ENCODE measurements at places on chromosomes 7 and 10.

DNA sequence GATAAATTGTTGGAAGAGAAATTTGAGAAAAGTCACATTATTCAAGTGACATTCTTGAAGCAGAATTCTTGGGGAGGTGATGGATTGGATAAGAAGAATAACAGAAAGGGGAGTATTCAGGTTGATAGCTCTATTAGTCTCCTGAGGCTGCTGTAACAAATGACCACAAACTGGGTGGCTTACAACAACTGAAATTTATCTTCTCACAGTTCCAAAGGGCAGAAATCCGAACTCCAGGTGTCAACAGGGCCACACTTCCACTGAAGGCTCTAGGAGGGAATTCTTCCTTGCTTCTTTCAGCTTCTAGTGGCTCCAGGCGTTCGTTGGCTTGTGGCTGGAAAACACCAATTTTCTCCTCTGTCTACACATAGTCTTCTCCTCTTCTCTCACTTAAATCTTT, 99.8 kb downstream of the TES start:
- DNase-seq: no peak

- DNase-seq: no peak
Measured at GRCh38 chr10:20110125-20111100, 294.2 kb downstream of the PLXDC2 start.

DNA sequence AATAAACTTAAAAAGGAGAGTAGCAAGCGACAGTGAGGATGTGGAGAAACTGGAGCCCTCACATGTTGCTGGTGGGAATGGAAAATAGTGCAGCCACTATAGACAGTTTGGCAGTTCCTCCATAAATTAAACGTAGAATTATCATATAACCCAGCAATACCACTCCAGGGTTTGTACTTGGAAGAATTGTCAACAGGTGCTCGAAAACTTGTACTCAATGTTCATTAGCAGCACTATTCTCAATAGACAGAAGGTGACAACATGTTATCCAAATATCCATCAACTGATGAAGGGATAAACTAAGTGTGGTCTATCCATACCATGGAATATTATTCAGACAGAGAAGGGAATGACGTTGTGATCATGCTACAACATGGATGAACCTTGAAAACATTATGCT, 71.9 kb downstream of the GALNT11 start:
- DNase-seq: no peak

DNA sequence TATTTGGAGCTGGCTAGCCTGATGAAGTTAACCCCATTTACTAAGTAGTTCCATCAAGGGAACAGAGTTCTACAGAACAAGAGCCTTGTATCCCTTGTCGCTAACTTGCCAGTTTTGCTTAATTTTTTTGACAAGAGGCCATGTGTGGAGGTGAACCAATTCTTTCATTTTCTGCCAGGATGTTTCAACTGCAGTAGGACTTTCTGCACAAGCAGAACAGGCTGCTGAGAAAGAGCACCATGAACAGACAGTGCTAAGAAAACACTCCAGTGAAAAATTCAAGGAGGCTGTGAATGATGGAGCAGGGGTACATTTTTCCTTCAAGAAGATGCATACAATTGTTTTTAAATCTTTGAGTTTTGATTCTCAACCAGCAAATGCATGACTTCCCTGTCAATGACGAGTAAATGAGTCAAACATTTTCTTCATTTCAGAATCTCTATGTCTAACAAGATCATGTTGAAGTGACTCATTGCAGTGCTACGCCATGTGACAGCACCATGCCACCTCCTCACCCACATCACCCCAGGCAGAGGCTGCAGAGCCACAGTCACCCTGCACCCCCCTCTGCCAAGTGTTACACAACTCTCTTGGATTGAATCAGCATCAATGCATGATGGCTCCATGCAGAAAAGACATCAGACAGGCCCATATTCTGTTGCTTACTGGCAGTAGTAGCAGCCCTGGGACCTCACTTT, 193.1 kb downstream of the COBL start:
- peak; percentile 98 for DNase-seq

DNA sequence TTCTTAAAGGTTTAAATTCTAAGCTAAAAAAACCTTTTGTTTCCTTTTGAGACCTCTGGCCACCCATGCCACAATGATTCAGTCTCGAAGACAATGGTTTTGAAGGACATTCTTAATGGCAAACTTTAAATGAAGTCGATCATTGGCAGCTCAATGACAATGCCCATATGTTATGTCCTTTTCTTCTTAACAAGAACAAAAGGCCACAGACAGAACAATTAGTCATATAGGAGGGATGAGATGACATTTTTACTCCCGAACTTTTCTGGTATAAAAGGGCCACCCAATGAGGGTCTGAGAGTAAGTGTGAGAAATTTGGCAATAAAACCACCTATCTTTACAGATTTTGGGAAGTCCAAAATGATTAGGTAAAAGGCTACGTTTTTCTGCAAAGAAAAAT, at the start of gene NPS:
Gene NPS, plus strand, starts transcription at position 301 of the 400 bp plus-strand sequence. Its CDS starts 60 bp downstream, at position 361.
- no peak for DNase-seq

GRCh38 chr7:116265881-116266280, 55.5 kb downstream of the TES start:
- peak; percentile 47 for DNase-seq

GRCh38 chr7:32400676-32401075, 89.5 kb downstream of the LSM5 start:
- no peak for DNase-seq

- DNase-seq: no peak
Measured at GRCh38 chr7:76053461-76053860, 5.6 kb downstream of the MDH2 start.

- DNase-seq: peak; percentile 37
Measured at GRCh38 chr7:96327429-96327828, 5.5 kb upstream of the SLC25A13 start.

DNA sequence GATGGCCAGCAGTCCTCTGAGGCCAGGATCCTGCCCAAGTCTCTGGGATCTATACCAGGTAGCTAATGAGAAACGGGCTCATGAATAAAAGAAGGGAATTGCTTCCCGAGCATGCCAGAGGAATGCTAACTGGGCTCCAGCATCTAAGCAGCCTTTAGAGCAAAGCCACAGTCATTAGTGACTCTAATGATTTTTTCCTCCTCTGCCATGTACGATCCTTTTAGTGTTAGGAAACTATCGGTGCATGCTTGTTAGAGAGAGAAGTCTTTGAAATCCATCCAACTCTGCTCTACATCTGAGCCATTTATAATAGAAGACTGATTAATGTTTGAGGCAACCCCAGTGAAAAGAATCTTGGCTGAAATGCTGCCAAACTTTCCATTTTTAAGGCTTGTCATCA, 124.9 kb upstream of the TCERG1L start:
- no peak for DNase-seq

GRCh38 chr7:106110238-106110560, 1.9 kb downstream of the SYPL1 start:
- DNase-seq: peak; percentile 36

DNA sequence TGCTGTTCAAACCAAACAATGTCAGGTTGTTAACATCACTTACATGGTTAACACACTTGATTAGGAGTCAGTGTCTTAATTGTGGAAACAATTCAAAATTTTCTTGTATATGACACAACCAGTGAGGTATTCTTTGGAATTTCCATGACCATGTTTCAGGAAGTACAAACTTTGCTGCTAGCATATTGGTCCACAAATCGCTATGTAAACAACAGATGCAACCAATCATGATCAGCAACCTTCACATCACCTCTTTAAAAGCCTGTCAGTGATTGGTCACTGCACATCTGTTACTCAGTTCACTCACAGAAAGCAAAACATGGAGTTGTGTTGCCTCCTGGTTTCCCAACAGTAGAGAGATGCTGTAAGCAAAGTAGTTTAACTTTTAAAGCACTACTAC, 108.9 kb upstream of the FAM3C start:
- DNase-seq: peak; percentile 91

DNA sequence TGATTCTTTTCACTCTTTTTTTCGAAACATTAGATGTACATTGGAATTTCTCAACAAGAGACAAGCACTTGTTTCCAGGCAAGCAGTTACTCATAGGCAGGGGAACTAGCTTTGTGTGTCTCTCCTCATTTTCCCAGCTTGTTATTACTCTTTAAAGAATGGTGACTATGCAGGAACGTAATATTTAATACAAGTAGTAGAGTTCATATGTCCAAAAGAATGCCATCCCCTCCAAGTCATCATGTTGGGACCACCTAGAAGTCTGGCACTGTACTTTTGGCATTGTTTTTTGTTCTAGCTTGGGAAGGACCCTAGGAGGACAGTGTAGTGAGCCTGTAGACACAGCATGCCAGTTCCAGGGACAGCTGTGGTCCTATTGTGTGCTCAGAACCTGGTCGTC, 650.7 kb downstream of the INHBA start:
- DNase-seq: no peak

- peak; percentile 38 for DNase-seq
Measured at GRCh38 chr10:90857635-90858460, at the start of gene HTR7. Gene HTR7 (minus strand): TSS chr10:90858039. CDS start chr10:90857671, 368 bp downstream.

- DNase-seq: peak; percentile 83
Measured at GRCh38 chr7:148540041-148540738, 50.4 kb upstream of the C7orf33 start.

DNA sequence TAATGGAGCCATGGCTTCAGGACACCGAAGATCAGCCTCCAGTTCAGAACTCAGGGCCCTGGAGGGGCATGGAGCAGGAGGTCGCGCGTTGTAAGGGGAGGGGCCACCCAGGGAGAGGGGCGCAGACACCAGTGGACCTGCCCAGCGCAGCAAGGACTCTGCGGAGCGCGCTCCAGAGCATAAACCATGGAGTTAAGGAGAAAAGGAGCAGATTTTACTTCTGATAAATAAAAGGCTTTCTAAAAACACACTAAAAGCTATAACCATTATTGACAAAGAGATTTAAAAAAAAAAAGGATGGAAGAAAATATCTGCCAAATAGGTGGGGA, 10.5 kb downstream of the CALY start:
- DNase-seq: no peak

DNA sequence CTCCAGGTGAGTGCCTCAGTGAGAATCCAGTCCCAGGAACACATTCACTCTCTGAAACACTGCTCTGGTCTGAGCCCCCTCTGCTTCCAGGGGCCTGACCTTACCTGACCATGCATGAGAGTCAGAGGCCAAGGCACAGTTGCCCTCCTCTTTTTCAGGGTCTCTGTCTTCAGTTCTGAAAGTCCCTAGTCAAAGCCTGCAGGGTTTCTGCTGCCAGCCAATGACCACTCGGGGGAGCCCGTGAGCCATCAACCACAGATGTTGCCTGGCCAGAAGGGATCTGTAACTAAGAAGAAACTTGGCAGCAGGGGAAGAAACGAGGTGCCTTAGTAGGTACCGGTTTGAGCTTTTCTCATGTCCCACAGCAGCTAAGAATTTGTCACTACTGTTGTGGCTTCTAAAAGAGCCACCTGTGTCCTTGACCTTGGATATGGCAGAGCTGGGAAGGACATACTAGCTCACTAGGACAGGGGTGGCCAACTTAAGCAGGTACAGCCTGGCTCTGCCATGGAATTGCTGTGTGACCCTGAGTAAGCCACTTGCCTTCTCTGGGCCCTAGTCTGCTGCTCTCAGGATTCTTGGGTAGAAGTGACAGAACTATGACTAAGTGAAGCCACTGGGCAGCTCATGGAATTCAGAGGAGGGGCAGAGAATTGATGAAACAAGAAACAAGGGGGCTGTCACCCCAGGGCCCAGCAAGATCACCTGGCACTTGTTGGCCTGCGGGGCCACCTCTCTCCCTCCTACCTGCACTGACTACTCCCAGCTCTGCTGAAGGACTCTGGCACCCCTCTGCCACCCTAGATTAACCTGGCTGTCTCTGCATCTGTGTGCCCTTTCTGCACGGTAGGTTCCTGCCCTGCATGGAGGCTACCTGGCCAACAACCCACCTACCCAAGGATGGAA, 83.8 kb upstream of the GPR26 start:
- DNase-seq: peak; percentile 63

- DNase-seq: no peak
Measured at GRCh38 chr10:60363187-60363586, 26.5 kb downstream of the ANK3 start.

DNA sequence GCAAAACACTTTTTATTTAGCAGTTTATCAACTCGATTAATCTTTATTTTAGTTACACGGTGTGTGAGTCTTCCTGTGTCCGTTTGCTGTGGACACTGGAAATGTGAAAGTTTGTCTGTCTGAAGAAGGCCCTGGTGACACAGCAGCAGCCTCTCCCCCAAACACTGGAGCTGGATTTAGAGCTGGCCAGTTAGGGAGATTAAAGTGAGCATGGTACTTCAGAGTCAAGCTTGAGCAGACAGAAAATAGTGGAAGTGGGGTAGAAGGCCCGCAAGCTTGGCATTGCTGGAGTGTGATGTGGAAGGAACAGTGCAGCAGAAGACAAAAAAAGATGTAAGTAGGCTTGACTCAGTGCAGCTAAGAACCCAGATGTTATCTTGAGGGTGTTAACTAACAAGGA, 85.9 kb downstream of the POM121L12 start:
- DNase-seq: no peak

- DNase-seq: no peak
Measured at GRCh38 chr10:126391192-126391885, 3.1 kb upstream of the ADAM12 start.

GRCh38 chr7:47150497-47151260, 431.2 kb downstream of the TNS3 start:
- no peak for DNase-seq

GRCh38 chr7:30572212-30572841, 22.4 kb upstream of the GARS1 start:
- no peak for DNase-seq

DNA sequence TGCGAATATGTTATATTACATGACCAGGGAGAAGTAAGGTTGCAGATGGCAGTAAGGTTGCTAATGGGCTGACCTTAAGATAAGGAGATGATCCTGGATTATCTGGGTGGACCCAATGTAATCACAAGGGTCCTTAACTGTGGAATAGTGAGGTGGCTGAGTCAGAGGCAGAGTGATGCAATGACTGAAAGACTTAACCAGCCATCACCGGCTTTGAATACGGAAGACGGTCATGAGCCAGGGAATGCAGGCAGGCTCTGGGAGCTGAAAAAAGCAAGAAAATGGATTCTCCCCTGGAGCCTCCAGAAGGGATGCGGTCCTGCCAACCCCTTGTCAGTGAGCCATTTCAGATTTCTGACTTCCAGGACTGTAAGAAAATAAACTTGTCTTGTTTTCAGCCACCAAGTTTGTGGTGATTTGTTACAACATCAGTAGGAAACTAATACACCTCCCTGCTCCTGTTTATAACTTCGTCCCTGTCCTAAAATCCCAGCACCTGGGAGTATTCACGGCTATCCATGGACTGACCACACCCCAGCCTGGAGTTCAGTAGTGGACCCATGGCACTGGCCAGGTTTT, 4.6 kb upstream of the C10orf95 start:
- DNase-seq: peak; percentile 71

- DNase-seq: no peak
Measured at GRCh38 chr10:114877301-114877644, 55.7 kb downstream of the FHIP2A start.

GRCh38 chr7:92669616-92670165, 79.5 kb upstream of the FAM133B start:
- no peak for DNase-seq

DNA sequence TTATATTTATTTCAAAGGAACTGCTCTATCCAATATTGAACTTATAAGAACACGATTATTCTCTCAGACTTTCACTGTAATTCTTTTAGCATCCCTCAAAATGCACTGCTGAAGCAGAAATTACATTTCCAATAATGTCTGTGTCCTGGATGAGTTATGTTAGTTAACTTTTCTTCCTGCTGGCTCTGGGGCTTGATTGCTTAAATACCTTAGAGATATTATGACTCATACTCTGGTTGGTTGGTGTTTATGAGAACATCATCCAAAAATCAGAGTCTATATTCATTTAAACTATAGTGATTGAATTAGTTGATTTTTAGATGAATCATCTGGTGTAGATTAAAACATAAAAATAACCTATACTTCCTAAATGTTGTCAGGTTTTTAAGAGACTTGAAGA, 246.3 kb upstream of the VWC2 start:
- DNase-seq: peak; percentile 19
